ENCODE measurements at places on chromosomes 3 and 15. TPM values are rescaled to one million over a fixed set of nuclear protein-coding genes. Genes with fewer than 3 reads are reported as not detected.

DNA sequence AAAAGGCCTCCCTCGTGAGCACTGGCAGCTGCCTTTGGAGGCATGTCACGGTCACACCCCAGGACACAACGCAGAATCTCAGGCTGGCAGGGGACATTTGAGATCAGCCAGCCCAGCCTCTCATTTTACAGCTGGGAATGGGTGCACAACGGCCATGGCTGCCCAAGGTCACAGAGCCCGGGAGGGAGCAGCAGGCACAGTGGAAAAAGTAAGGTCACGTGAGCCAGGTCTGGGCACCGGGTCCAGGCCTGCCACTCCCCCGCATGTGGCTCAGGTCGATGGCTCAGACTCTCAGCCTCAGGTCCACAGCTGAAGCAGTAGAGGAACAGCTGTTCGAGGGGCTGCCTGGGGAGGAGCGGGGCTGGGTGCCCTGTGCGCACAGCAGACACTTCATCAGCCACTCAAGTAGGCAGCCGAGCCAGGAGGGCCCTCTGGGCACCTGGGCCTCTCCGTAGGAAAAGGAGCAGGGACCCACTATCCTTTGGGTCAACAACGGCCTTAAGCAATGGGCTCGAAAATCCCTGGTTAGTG lies 260.6 kb downstream of the GOLGA6L6 start:
- no peak for DNase-seq

DNA sequence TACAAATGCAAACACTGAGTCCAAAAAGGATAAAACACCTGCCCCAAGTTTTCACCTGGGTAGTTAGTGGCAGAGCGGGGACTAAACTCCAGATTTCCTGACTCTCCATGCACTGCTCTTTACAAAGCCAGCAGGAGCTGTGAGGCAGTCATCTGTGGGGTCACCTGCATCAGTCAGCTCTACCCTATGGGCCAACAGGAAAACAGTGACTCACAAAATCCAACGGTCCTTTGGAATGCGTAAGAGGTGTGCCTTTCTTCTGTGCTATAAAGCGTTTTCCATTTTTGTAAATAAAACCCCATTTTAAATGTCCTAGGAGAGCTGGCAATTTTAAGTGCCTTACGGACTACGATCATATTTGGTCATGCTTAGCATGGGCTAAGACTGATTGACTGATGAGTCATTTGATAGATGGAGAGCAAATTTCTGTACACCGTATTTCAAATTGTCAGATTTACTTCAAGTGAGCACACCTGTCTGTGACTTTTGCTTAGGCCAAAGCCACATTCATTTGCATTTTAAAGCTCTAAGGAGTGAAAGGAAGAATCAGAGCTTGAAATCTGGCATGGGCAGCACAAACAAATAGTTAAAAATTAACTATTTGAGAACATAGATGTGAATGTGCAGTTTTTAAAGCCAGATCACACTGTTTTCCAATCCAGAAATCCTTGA lies 4.4 kb upstream of the COL8A1 start:
- no peak for DNase-seq

The RASGRP1 gene
- total RNA-seq, result 1.0 TPM

GRCh38 chr3:167735233-167736138 lies at the start of gene SERPINI1:
Gene SERPINI1, plus strand, starts transcription at chr3:167735721. Its CDS starts 53,408 bp downstream, at chr3:167789129.
- DNase-seq, result peak; percentile 90

GRCh38 chr15:92159906-92160841 lies 233.5 kb upstream of the ST8SIA2 start:
- DNase-seq, result no peak

The DNASE1L3 gene
- total RNA-seq, result 3.4 TPM

All from left cardiac atrium (tissue), 4 donors.